H9 (cell line): ENCODE measurements at places on chromosomes 7 and 10. TPM values are rescaled to one million over a fixed set of nuclear protein-coding genes. Genes with fewer than 3 reads are reported as not detected.

- H3K27me3 ChIP-seq, result no peaks in the 10 kb centered on the region; the same call in 1 of the 2 replicates
- H3K4me1 ChIP-seq, result no peaks in the 10 kb centered on the region
- peaks cover 11% of the 10 kb centered on the region for H3K36me3 ChIP-seq
- no peak for DNase-seq
- no peak overlapping the region for H3K4me3 ChIP-seq
Measured at GRCh38 chr10:35607475-35608327, 2.6 kb downstream of the GJD4 start.

DNA sequence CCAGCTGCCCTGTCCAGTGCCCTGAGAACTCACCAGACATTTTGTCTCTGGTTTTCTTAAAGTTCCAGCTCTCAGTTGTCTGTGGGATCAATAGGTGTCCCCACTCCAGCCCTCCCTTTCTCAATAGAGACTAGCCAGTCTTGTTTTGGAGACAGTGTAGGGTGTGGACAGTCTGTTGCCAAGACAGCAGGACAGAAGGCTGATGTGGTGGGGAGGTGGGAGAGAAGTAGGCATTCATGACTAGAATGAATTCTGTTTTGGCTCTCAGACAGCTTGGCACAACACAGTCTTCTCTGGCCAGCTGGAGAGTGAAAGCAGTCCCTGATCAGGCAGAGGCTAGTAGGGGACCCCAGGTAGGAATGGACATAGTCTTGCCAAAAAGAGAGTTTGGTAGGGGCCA lies 467.0 kb upstream of the PODXL start:
- no peaks in the 10 kb centered on the region for H3K4me1 ChIP-seq
- no peaks in the 10 kb centered on the region; the same call in 1 of the 2 replicates for H3K27me3 ChIP-seq
- no peak overlapping the region for H3K4me3 ChIP-seq

GRCh38 chr10:88089498-88089897 lies 226.1 kb downstream of the PTEN start:
- no peaks in the 10 kb centered on the region for H3K27me3 ChIP-seq
- no peaks in the 10 kb centered on the region for H3K4me1 ChIP-seq
- no peak for DNase-seq

DNA sequence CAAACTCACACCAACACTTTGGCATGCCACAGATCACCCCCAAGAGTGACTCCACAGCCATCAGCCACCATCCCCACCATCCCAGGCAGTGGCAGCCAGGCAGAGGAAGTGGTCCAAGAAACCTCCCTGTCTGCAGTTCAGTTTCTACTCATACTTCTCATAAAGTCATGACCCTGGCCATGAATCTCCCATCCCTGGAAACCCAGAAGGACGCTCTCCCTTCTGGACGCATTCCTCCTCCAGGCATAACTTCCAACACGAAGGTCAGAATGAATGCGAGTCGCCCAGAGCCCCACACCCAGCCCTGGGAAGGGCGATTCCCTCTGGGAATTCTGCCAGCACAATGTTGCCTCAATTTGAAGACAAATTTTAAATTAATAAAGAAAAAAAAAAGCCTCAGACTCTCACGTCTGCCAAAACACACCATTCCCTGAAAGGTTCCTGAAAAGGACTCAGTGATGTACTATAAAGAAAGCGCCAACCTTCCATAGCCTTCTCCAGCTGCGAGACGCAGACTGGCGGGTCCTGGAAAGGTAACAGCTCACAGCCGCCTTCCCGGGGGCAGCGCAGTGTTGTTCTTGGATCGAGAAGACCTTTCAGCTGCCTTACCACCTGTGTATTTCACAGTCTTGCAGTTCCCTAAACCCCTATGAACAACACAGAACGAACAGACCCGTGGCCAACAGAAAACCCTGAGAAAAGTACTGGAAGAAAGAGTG lies 307.6 kb downstream of the FRMD4A start:
- H3K36me3 ChIP-seq, result peaks cover 7% of the 10 kb centered on the region; the same call in 1 of the 2 replicates
- no peak overlapping the region for H3K27ac ChIP-seq
- no peak for DNase-seq
- H3K4me3 ChIP-seq, result no peak overlapping the region

DNA sequence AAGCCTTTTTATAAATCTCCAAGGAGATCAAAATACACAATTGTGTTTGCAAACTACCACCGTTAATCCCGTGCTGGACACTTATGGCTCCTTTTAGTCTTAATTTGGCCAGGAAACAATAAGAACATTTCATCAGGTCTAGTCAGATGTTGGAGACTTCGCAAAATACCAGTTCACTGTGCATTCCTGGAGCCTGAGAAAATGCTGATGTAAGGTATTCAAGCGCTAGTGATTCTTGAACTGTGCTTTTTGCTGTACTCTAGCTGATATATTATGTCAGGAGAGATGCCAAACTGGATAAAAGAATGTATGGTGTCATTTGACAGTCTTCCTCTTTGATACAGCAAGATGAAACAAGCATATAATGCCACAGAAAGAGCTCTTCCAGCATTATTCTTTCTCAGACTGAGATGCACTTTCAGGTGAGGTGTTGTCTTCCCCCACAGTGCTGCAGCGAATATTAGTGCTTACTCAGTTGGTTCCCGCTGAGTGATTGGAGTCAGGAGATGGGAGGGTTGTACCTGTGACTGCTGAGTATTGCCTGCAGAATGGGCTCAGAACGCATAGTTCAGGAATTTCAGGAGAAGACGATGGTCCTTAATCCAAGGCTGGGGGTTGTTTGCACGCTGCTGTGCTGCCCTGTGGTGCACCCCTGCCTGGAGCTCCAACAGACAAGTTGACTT lies 59.2 kb downstream of the OGDH start:
- H3K36me3 ChIP-seq, result peaks cover 27% of the 10 kb centered on the region
- no peaks in the 10 kb centered on the region; the same call in 1 of the 2 replicates for H3K4me1 ChIP-seq
- no peaks in the 10 kb centered on the region for H3K27me3 ChIP-seq

DNA sequence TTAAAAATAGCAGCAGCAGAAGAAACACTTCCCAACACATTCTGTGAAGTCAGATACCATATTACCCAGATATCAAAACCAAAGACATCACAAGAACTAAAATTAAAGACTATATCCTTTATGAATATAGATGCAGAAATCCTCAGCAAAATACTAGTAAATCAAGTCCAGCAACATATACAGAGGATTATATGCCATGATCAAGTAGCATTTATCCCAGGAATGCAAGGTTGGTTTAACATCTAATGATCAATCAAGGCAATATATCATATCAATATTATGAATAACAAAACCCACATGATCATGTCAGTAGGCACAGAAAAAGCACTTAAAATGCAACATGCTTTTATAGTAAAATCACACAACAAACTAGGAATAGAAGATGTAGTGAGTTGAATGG lies 88.1 kb downstream of the RPS24 start:
- H3K27ac ChIP-seq, result no peak overlapping the region
- H3K27me3 ChIP-seq, result no peaks in the 10 kb centered on the region; the same call in 1 of the 2 replicates
- no peak for DNase-seq
- no peaks in the 10 kb centered on the region for H3K4me1 ChIP-seq
- no peaks in the 10 kb centered on the region for H3K36me3 ChIP-seq
- H3K4me3 ChIP-seq, result no peak overlapping the region

DNA sequence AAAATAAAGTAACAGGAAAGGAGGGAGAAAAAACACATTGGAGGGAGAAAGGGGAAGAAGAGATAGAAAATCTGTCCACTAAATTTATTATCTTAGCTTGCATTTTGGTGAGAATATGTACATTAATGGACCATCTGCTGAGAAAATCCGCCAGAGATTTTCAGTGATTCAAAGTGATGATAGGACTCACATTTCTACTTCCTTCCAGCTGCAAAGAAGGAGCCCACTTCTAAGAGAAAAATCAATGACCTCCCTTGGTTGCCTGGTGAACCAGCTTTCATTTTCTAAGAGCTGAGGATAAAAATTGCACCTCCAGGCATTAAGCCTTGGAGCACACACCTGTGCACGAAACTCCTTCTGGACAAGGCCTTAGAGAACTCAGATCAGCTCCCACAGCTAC lies 404.3 kb downstream of the SFMBT2 start:
- no peak overlapping the region for H3K4me3 ChIP-seq
- no peak overlapping the region for H3K27ac ChIP-seq

DNA sequence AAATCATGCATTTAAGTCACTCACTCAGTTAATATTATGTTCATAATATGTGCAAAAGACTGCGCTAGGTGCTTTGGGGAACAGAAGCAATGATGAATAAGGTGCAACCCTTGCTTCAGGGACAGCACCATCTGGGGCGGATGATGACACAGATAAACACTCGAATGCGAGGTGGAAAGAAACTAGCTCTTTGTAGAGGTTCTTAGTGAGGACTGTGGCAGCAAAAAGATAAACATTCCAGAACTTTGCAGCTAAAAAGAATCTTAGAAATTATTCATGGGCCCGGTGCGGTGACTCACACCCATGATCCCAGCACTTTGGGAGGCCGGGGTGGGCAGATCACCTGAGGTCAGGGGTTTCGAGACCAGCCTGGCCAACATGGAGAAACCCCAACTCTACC lies 29.8 kb upstream of the CHST15 start:
- H3K27ac ChIP-seq, result no peak overlapping the region
- H3K36me3 ChIP-seq, result no peaks in the 10 kb centered on the region
- DNase-seq, result no peak
- no peaks in the 10 kb centered on the region for H3K4me1 ChIP-seq
- no peak overlapping the region for H3K4me3 ChIP-seq

- DNase-seq, result no peak
- H3K4me3 ChIP-seq, result no peak overlapping the region
- no peaks in the 10 kb centered on the region for H3K27me3 ChIP-seq
- no peaks in the 10 kb centered on the region for H3K4me1 ChIP-seq
Measured at GRCh38 chr7:129730159-129730558, 118.6 kb downstream of the NRF1 start.

DNA sequence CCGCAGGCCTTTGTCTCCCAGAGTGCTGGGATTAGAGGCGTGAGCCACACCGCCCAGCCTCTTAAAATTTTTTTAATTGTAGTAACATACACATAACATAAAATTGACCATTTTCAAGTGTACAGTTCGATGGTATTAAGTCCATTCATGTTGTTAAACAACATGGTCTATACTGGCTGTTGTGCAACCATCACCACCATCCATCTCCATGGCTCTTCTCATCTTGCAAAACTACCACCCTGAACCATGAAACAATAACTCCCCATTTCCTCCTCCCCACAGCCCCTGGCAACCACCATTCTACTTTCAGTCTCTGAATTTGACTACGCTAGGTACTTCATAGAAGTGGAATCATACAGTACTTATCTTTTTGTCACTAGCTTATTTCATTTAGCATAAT lies 7.9 kb upstream of the ZFYVE27 start:
- H3K27ac ChIP-seq, result no peak overlapping the region
- DNase-seq, result no peak
- no peaks in the 10 kb centered on the region; the same call in 1 of the 2 replicates for H3K27me3 ChIP-seq
- no peaks in the 10 kb centered on the region; the same call in 1 of the 2 replicates for H3K4me1 ChIP-seq
- no peak overlapping the region for H3K4me3 ChIP-seq
- no peaks in the 10 kb centered on the region for H3K36me3 ChIP-seq

DNA sequence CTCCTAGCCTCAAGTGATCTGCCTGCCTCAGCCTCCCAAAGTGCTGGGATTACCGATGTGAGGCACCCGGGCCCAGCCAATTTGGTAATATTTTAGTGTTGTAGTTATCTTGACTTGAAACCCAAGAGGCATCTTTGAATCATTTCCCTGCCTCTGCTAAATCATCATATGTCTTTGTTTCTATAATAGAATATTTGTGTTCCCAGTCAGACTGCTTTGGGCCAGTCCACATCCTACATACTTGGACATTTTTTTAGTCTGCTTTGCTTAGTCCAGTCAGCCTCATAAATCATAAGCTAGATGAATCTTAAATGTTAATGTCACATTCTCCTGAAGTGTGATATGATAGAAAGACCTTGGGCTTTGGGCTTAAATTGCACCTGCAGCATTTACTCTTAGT lies 5.9 kb downstream of the STAM start:
- H3K27ac ChIP-seq, result peak overlapping the region; percentile 51
- H3K36me3 ChIP-seq, result peaks cover 39% of the 10 kb centered on the region
- H3K4me1 ChIP-seq, result peaks cover 3% of the 10 kb centered on the region; the same call in 1 of the 2 replicates
- no peak for DNase-seq
- no peak overlapping the region for H3K4me3 ChIP-seq

- H3K36me3 ChIP-seq, result no peaks in the 10 kb centered on the region
- no peak overlapping the region for H3K27ac ChIP-seq
- H3K4me1 ChIP-seq, result no peaks in the 10 kb centered on the region
- H3K27me3 ChIP-seq, result no peaks in the 10 kb centered on the region
Measured at GRCh38 chr7:111368381-111369065, 193.8 kb downstream of the IMMP2L start.

DNA sequence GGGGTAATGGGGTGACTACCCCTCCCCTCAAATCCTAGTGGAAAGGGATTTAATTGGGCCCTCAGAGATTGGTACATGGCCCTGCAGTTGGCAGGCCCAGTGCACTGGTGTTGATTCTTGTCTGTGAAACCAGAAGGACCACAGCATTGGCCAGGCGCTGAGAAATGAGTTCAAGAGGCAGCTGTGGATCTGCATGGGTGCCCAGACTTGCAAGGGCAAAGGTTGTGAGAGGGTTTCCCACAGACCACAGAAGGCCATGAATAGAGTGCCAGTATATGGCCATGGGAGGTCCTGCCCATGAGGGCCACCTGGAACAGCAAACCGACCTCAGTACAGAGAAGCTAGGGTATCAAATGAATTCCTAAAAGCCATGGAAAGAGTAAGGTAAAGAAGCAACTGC lies 32.9 kb downstream of the TMEM168 start:
- no peaks in the 10 kb centered on the region for H3K36me3 ChIP-seq
- no peaks in the 10 kb centered on the region for H3K27me3 ChIP-seq
- H3K4me1 ChIP-seq, result no peaks in the 10 kb centered on the region
- no peak overlapping the region for H3K27ac ChIP-seq

DNA sequence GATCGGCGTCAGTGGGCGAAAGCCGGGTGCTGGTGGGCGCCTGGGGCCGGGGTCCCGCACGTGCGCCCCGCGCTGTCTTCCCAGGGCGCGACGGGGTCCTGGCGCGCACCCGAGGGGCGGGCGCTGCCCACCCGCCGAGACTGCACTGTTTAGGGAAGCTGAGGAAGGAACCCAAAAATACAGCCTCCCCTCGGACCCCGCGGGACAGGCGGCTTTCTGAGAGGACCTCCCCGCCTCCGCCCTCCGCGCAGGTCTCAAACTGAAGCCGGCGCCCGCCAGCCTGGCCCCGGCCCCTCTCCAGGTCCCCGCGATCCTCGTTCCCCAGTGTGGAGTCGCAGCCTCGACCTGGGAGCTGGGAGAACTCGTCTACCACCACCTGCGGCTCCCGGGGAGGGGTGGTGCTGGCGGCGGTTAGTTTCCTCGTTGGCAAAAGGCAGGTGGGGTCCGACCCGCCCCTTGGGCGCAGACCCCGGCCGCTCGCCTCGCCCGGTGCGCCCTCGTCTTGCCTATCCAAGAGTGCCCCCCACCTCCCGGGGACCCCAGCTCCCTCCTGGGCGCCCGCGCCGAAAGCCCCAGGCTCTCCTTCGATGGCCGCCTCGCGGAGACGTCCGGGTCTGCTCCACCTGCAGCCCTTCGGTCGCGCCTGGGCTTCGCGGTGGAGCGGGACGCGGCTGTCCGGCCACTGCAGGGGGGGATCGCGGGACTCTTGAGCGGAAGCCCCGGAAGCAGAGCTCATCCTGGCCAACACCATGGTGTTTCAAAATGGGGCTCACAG lies 1.1 kb downstream of the EGFR start:
- peak overlapping the region; percentile 77 for H3K4me3 ChIP-seq
- H3K27me3 ChIP-seq, result peaks cover 27% of the 10 kb centered on the region
- DNase-seq, result peak; percentile 45
- H3K27ac ChIP-seq, result no peak overlapping the region
- H3K36me3 ChIP-seq, result no peaks in the 10 kb centered on the region

GRCh38 chr7:356691-357462 lies 66.9 kb downstream of the FOXL3 start:
- H3K36me3 ChIP-seq, result no peaks in the 10 kb centered on the region; the same call in 2 of the 3 replicates
- H3K27ac ChIP-seq, result no peak overlapping the region
- no peak for DNase-seq

FOXP2 gene
- not detected in 2 replicates for total RNA-seq

PNLIPRP3 gene
- not detected in 2 replicates for total RNA-seq

ODAD2 gene
- 2.8 and 4.5 TPM in 2 replicates for total RNA-seq

RSPH10B2 gene
- total RNA-seq, result 0.33 and 0.39 TPM in 2 replicates

LOXL4 gene
- total RNA-seq, result 0.13 and 0.18 TPM in 2 replicates

TACR2 gene
- total RNA-seq, result not detected in 2 replicates
